ENCODE measurements at places on chromosomes 2 and 18. TPM values are rescaled to one million over a fixed set of nuclear protein-coding genes. Genes with fewer than 3 reads are reported as not detected.
A peak's percentile ranks its signal among the peaks of the same experiment; 100 is the strongest.

The CD28 gene
- 0.11 TPM for total RNA-seq

The DAW1 gene
- 0.61 TPM for total RNA-seq

The DCC gene
- 0.66 TPM for total RNA-seq

The ERMN gene
- total RNA-seq = 0.59 TPM

The TEX44 gene
- not detected for total RNA-seq

The COX7A2L gene
- 99.5 TPM for total RNA-seq

The TLX2 gene
- 0.26 TPM for total RNA-seq

The STON1 gene
- 13.4 TPM for total RNA-seq

The CEP192 gene
- 26.8 TPM for total RNA-seq

DNA sequence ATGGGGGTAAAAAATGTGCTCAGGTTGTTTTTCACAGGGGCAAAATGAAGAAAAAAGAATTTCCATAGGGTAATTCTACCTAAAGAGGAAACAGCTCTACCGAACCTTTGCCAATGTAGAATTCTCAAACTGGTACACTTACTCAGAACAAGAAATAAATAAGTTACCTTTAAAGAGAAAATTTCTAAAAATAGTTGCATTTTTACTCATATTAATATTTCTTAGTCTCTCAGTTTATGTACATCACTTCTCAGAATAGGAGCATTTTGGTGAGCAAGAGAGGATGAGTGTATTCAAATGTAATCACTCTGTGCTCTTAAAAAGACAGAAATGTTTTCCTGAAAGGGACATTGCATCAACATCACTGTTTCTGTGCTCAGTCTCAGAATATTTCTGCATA is 574.7 kb upstream of the SLC8A1 start:
- H3K4me3 ChIP-seq = no peak overlapping the region
- H3K4me1 ChIP-seq = 0 out of 2 replicates have a peak, but pooled peaks cover 2% of the 10 kb centered on the region
- H3K27ac ChIP-seq = no peak overlapping the region
- no peaks in the 10 kb centered on the region for H3K27me3 ChIP-seq
- H3K36me3 ChIP-seq = peaks cover 5% of the 10 kb centered on the region
- no peak for DNase-seq

- peak overlapping the region; percentile 79 for H3K27ac ChIP-seq
- no peak overlapping the region for H3K4me3 ChIP-seq
- DNase-seq = no peak
- no peaks in the 10 kb centered on the region for H3K36me3 ChIP-seq
- no peaks in the 10 kb centered on the region for H3K27me3 ChIP-seq
Observed at GRCh38 chr2:44744961-44745892, 196.3 kb upstream of the SIX3 start.

- no peak overlapping the region for H3K27ac ChIP-seq
- no peak for DNase-seq
- H3K36me3 ChIP-seq = peaks cover 1% of the 10 kb centered on the region
- H3K27me3 ChIP-seq = no peaks in the 10 kb centered on the region
- no peak overlapping the region for H3K4me3 ChIP-seq
Observed at GRCh38 chr2:185967335-185967734, 228.7 kb downstream of the FSIP2 start.

DNA sequence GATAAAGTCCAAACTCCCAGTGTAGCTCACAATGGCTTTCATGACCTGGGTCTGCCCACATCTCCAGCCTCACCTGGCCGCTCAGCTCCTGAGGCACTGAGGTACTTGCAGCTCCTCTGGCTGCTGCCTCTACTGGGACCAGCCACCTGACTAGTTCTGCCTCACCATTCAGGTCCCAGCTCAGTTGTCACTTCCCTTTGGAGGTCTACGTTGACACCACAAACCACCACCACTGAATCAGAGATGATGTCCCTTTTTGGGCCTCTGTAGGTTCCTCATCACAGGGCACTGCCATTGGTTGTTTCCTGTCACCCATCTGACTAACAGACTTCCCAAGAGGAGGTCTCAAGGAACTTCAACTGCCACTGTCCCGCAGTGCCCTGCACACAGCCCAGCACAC is 21.2 kb downstream of the SPP2 start:
- H3K27me3 ChIP-seq = no peaks in the 10 kb centered on the region
- H3K36me3 ChIP-seq = peaks cover 8% of the 10 kb centered on the region
- peaks cover 6% of the 10 kb centered on the region for H3K4me1 ChIP-seq
- no peak overlapping the region for H3K4me3 ChIP-seq
- no peak overlapping the region for H3K27ac ChIP-seq
- DNase-seq = no peak

- H3K4me3 ChIP-seq = no peak overlapping the region
- H3K36me3 ChIP-seq = no peaks in the 10 kb centered on the region
- no peak overlapping the region for H3K27ac ChIP-seq
- peaks cover 19% of the 10 kb centered on the region for H3K4me1 ChIP-seq
- peaks cover 9% of the 10 kb centered on the region for H3K27me3 ChIP-seq
Observed at GRCh38 chr18:24413148-24413547, 13.3 kb upstream of the IMPACT start.

GRCh38 chr2:24351981-24352380 is 8.4 kb downstream of the ITSN2 start:
- peaks cover under 1% of the 10 kb centered on the region for H3K36me3 ChIP-seq
- no peaks in the 10 kb centered on the region for H3K27me3 ChIP-seq
- no peak overlapping the region for H3K27ac ChIP-seq

GRCh38 chr18:6649421-6650126 is 79.9 kb upstream of the ARHGAP28 start:
- no peaks in the 10 kb centered on the region for H3K27me3 ChIP-seq
- H3K4me3 ChIP-seq = no peak overlapping the region
- peaks cover 23% of the 10 kb centered on the region for H3K4me1 ChIP-seq

DNA sequence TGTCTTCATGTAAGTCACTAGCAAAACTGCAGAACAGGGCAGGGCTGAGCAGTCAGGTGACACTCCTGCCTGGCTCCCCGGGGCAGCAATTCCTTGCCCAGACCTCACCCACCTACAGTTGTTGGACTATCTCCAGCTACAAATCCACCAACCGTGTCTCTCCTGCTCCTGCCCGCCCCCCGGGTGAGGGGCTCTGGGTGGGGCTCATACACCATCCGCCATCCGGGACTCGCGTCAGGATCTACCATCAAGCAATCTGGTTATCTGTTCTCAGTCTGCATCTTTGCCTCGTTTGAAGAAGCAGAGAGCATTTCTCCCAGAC is 13.5 kb upstream of the GLI2 start:
- no peak overlapping the region for H3K4me3 ChIP-seq
- DNase-seq = no peak
- peaks cover 23% of the 10 kb centered on the region for H3K36me3 ChIP-seq
- H3K27ac ChIP-seq = no peak overlapping the region
- H3K27me3 ChIP-seq = peaks cover 70% of the 10 kb centered on the region

DNA sequence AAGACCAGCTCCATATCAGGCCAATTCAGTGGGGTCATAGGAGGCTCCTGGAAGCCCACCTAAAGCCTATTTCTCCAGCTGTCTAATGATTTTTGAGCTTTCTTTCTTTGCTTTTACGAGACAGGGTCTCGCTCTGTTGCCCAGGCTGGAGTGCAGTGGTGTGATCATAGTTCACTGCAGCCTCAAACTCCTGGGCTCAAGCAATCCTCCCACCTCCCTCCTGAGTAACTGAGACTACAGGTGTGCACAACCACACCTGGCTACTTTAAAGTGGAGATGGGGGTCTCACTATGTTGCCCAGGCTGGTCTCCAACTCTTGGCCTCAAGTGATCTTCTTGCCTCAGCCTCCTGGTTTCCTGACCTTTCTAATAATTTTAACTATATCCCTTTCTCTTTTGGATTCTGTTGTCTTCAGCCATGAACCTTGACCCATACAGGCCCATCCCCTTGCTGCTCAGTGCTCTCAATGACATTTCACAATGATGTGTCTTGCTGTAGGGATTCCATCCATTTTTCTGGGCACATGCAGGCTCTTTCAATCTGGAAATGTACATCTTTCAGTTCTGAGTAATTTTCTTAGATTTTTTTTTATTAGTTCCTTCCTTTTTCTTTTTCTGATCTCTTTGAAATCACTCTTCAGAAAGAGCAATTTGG is 29.7 kb downstream of the GNLY start:
- no peaks in the 10 kb centered on the region for H3K36me3 ChIP-seq
- no peak for DNase-seq
- no peak overlapping the region for H3K4me3 ChIP-seq
- no peak overlapping the region for H3K27ac ChIP-seq
- no peaks in the 10 kb centered on the region for H3K27me3 ChIP-seq
- H3K4me1 ChIP-seq = no peaks in the 10 kb centered on the region

DNA sequence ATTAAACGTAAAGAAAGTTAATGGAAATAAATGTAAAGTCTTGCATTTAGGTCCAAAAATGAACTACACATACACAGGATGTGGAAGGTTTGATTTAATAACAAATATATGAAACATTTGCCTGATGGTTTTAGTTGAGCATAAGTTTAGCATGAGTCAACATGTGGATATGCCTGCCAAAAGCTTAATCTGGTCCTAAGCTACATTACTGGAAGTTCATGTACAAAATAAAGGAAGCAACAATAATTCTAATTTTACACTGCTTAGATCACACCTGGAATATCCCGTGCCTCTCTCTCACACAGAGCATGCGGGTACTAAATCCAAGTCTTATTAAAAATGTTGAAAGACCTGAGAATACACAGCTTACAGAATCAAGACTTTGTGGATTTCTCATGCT is 276.5 kb upstream of the NRP2 start:
- no peak overlapping the region for H3K27ac ChIP-seq
- H3K36me3 ChIP-seq = no peaks in the 10 kb centered on the region
- H3K4me3 ChIP-seq = no peak overlapping the region
- H3K4me1 ChIP-seq = no peaks in the 10 kb centered on the region

DNA sequence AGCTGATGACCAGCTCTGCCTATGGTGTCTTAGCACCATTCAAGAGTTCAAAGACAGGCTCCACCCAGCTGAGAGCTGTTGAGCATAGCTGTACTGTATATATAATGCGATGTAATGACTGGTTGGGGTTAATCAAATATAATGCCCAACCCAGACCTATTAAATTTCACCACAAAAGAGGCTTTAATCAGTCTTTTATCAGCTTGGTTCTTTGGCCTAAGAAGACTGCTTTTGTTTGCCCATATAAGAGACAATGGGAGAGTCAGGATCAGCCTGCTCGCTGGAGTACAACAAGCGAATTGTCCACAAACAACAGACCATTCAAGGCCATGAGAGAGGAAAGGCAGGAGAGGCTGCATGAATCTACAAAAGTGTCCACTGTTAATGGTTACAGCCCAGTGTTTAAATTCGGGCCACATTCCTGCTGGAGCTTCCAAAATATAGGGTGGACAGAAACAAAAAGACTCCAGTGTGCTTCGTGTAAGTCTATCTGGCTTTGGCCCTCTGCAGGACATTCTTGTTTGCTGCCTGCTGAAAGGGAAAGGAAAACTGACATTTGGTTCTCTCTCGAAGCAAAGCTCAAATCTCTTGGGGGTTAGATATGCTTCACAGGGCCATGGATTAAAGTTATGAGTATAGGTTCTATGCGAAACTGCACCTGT is 299.0 kb upstream of the FBXO11 start:
- 0 out of 2 replicates have a peak overlapping the region, but pooled peaks have one; percentile 73 for H3K27ac ChIP-seq
- H3K4me1 ChIP-seq = peaks cover 55% of the 10 kb centered on the region

DNA sequence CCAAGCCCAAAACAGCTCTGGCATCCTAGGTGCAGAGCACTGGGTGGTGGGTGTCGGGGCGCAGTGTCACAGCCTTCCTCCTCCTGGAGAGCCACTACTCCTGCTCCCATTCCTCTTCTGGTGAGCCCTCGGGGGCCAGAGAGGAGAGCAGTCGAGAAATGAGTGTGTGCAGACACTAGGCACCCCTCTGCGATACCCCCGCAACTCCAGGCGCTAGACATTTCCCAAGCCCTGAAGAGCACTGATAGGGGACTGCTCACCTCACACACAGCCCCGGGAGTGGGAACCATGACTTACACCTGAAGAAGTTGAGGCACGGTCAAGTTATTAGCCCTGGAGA is 54.2 kb downstream of the FAM168B start:
- H3K4me1 ChIP-seq = peaks cover 8% of the 10 kb centered on the region
- no peak overlapping the region for H3K4me3 ChIP-seq
- no peaks in the 10 kb centered on the region for H3K36me3 ChIP-seq
- H3K27ac ChIP-seq = no peak overlapping the region

DNA sequence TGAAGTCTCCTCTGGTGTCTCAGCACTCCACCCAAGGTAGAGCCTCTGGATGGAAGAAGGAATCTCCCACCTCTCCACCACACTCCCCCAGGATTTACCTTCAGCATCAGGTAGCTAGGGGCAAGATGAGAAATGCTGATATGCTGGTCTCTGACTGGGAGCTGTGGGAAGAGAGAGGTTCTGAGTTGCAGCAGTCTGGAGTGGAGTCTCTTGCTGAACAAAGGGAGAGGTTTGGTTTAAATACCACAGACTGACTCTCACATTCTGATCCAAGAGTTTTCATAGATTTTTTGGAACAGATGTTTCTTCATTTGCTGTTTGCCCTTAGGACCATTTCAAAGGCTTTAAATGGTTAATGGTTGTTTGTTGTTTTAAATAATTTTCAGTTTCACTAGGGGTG is 1.1 kb upstream of the CFLAR start:
- peaks cover 41% of the 10 kb centered on the region for H3K4me1 ChIP-seq
- peak overlapping the region; percentile 88 for H3K4me3 ChIP-seq
- H3K27me3 ChIP-seq = peaks cover 7% of the 10 kb centered on the region

- H3K36me3 ChIP-seq = no peaks in the 10 kb centered on the region
- H3K4me1 ChIP-seq = no peaks in the 10 kb centered on the region
- H3K4me3 ChIP-seq = no peak overlapping the region
- no peak for DNase-seq
- H3K27me3 ChIP-seq = no peaks in the 10 kb centered on the region
- no peak overlapping the region for H3K27ac ChIP-seq
Observed at GRCh38 chr2:49306925-49307324, 152.6 kb upstream of the FSHR start.

GRCh38 chr2:128172191-128172590 is 81.2 kb downstream of the UGGT1 start:
- H3K4me3 ChIP-seq = no peak overlapping the region
- DNase-seq = no peak
- peaks cover 11% of the 10 kb centered on the region for H3K4me1 ChIP-seq
- H3K27me3 ChIP-seq = no peaks in the 10 kb centered on the region
- H3K27ac ChIP-seq = no peak overlapping the region
- peaks cover 60% of the 10 kb centered on the region for H3K36me3 ChIP-seq

DNA sequence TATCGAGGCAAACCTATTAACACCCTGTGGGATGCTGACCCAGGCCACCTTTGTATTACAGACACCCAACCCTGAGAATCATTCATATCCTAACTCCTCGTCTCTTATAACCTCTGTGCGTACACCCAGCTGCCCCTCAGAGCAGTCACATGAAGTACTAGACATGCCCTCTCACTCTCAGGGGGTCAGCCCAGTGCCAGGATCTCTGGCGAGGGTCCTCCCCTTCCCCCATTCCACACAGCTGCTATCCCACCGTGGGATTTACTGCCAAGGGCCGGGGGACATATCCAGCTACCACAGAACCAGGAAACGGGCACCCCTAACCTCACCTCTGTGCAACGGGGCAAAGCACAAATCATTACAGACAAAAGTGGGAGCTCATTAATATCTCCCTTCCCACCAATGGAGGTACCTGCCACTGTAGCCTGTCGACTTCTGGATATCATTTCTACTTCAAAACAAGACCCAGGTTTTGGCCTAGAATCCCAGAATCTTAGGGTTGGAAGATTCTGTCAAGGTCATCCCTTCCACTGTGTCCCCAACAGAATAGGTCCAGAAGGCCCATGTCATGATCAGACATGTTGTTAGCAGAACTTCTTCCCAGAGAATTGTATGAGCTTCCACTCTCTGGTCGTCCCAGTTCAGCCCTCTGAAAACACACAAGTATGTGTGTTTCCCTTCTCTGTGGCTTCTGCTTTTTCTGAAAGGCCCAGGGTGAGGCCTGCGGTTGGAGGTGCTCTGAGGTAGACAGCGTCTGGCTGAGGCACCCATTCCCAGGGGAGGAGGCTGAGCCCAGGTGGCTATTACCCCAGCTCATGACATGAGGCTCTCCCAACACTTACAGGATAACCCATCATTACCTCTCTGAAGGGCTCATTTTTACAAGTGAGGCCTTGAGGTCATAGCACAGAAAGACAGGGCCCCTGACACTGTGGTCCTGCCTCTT is 1.7 kb downstream of the TMBIM1 start:
- DNase-seq = no peak
- H3K4me3 ChIP-seq = peak overlapping the region; percentile 65
- peaks cover 55% of the 10 kb centered on the region for H3K4me1 ChIP-seq
- no peak overlapping the region for H3K27ac ChIP-seq
